ENCODE measurements at places on chromosomes 2 and 18.
A peak's percentile ranks its signal among the peaks of the same experiment; 100 is the strongest.

- DNase-seq, result no peak
Observed at GRCh38 chr2:201654616-201655384, 11.5 kb upstream of the TMEM237 start.

DNA sequence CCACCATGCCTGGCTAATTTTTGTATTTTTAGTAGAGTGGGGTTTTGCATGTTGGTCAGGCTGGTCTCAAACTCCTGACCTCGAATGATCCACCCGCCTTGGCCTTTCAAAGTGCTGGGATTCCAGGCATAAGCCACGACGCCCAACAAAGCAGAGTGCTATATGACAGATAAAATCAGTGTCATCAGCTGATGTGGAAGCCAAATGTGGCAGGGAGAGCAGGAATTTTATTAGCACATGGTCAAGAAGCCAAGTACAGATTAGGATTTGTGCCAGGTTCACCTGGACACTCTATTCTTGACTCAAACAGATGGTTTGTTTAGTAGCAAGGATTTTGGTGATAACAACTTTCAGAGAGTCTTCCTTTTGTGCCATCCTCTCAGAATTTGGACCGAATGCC is 62.7 kb downstream of the LCLAT1 start:
- DNase-seq, result no peak

GRCh38 chr2:101395545-101396315 is 8.4 kb upstream of the CREG2 start:
- DNase-seq, result no peak

DNA sequence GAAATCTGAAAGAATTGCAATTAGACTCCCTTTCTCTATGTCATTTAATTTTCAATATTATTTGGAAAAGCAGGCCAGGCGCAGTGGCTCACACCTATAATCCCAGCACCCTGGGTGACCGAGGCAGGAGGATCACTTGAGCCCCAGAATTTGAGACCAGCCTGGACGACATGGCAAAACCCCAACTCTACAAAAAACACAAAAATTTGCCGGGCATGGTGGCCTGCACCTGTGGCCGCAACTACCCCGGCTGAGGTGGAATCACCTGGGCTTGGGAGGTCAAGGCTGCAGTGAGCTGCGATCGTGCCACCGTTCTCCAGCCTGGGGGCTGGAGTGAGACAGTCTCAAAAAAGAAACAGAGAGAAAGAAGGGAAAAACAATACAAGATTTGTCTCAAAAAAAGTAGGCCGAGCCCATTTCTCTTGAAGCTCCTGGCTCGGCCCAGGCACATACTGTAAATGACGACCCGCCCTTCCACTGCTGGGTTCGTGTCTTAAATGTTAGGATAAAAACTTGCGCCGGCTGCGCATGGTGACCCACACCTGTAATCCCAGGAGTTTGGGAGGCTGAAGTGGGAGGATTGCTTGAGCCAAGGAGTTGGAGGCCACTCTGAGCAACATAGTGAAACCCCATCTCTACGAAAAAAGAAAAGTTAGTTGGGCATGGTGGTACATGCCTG is 31.1 kb upstream of the GPC1 start:
- no peak for DNase-seq

GRCh38 chr2:74860521-74860920 is 26.6 kb downstream of the HK2 start:
- no peak for DNase-seq

GRCh38 chr2:113791697-113792590 is 35.5 kb upstream of the SLC35F5 start:
- no peak for DNase-seq

DNA sequence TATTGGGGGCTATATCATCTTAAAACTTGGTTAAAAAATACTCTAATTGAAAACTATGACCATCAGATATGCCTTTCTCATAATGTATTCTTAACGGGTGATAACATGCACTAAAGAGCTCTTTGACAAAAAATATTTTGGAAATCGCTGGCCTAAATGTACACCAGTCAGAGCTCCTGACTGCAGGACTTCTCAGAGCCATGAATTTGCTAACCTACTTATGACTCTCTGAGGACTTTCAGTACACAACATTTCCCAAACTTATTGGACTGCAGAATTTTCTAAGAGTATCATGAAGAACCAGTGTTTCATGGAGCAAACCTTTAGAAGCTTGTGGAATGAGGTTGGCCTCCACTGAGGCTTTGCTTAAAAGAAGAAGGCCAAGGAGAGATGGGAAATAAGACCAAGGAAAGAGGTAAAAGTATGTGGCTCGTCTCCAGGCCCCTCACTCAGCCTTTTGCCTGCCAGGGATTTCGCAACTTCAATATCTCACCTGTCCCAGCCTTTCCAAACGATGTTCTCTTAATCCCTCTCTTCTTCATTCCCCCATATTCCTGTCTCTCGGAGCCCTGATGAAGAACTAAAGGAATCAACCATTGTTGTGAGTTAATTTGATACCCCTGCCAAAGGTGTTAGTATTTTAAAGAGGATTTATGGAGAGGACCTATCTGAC is 88.8 kb upstream of the EPC2 start:
- no peak for DNase-seq

GRCh38 chr2:165610591-165611029 is 141.1 kb downstream of the CSRNP3 start:
- DNase-seq, result no peak

- DNase-seq, result no peak
Observed at GRCh38 chr18:8139127-8139527, 470.1 kb upstream of the RAB12 start.

- DNase-seq, result no peak
Observed at GRCh38 chr18:62109676-62110075, 77.2 kb downstream of the PIGN start.

GRCh38 chr18:57175532-57175931 is 28.6 kb downstream of the BOD1L2 start:
- DNase-seq, result no peak

- DNase-seq, result no peak
Observed at GRCh38 chr2:99756059-99756458, 266.2 kb upstream of the REV1 start.

DNA sequence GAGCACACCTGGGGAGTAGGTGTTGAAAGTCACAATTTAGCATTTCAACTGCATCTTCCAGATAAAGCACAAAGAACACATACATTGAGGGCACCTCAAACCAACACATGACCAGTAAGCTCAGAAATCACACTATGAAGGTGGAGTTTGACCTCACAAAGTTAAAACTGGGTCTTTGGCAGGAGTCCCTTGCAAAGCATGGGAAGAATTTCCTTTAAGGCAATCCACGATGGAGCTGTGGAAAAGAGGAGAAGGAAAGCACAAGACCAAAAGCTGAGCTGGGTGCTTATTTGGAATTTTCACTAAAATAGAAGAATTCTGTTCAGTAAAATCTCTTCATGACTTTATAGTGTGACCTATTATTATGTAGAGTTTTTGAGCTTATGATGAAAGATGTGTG is 212.9 kb upstream of the APCDD1 start:
- no peak for DNase-seq

- DNase-seq, result no peak
Observed at GRCh38 chr18:46320928-46321711, 216.9 kb downstream of the HAUS1 start.

DNA sequence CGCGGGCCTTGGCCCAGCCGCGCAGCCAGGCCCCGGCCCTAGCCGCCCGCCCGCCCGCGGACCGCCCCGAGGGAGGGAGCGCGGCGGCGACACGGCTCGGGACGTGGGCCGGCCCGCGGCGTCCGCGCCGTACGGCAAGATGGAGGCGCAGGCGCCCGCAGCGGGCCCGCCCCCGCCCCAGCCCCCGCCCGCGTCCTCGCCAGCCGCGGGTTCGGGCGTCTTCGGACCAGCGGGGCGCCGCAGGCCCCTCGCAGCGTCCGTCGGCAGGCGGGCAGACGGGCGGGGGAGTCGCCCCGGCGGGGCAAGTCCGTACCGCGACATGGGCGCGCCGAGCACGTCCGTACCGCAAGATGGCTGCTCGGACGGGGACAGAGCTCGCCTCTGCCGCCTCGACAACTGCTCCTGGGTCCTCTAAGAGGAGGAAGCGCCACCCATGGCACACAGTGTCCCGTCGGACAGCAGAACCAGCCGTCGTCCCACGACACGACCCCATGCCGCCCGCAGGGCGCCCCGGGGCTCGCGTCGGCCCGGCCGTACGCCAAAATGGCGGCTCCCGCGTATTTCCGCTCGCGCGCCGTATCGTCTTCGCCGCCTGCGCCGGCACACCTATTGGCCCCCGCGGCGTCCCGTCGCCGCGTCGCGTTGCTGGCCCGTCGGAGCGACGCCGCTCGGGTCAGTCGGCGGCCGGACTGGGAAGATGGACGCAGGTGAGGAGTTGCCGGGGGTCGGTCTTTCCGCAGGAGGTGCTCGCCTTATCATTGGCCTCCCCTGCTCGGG is at the start of the genes ATG4B and THAP4:
TSS of gene ATG4B (plus strand) at position 676 of the 777 bp plus-strand sequence. CDS start at position 698, 22 bp downstream.
TSS of gene THAP4 (minus strand) at position 141 of the 777 bp plus-strand sequence. CDS start 141 bp downstream, outside the sequence.
- DNase-seq, result peak; percentile 72

DNA sequence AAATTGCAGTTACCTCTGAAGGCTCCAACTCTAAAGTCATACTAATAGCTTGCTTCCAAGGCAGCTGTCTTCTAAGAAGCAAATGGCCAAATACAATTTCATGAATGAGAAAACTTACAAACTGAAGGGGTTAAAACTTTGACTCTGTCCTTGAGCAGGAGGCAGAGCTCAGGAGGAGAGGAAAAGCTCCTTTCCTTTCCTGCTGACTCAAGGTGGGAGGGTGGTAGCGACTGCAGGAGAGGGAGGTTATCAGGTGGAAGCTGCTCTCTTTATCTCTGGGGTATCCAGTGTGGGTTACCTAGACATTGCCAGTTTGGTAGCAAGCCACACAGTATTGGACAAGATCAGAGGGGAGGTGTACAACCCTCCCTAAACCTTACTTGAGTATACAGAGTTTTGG is 2.7 kb upstream of the EFEMP1 start:
- DNase-seq, result no peak

DNA sequence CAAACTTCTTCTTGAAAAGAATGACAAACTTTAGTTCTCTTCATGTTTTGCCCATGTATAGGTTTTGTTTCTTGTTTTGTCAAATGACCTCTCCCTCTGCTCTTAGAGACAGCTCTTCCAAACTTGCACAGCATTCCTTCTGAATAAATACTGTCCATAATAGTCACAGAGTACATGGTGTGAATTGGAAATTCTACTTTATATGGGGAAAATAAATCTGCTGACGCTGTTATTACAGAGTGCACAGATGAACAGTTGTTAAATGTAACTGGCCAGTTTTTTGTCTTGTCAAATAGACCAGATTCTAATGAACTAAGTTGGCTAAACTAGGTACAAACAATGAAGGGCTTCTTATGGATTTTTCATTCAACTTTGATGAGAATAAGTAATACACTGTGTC is 115.8 kb upstream of the DTNA start:
- DNase-seq, result no peak

DNA sequence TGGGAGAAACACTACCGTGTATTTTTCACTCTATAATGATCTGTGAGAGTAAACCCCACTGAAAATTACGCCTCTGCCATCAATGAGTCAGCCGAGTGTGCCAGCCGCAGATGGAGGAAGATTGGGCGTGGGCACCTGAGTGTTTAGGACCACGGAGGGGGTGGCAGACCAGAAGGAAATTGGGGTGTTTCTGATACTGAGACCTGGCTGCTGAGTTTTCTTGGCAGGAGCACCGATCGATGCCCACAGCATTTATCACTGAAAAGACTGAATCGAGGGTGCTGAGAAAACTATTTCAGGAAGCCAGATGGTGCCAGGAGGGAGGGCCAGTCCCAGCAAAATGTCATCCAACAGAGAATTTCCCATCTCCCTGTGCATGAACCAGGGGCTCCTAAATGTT is 91.9 kb upstream of the TPO start:
- no peak for DNase-seq

Data from activated naive CD4-positive, alpha-beta T cell (primary cell).